ENCODE measurements at places on chromosomes 7 and 10.

GRCh38 chr7:55561690-55562089 is 10.6 kb downstream of the VOPP1 start:
- no peak for DNase-seq

DNA sequence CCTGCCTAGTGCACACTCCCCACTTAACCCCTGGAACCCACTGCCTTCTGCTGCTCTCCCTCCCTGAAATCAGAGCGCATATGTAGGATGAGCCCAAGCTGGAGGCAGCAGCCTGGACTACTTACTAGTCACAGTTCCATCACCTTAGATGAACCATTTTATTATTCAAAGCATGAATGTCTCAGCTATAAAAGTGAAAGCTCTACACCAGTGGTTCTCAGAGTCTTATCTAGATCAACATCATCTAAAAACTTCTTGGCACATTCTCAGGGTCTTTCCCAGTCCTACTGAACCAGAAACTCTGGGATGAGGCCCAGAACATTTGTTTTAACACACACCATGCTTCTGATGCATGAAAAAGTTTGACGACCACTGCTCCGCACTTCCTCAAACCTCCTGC is 100.3 kb upstream of the ANK3 start:
- no peak for DNase-seq

DNA sequence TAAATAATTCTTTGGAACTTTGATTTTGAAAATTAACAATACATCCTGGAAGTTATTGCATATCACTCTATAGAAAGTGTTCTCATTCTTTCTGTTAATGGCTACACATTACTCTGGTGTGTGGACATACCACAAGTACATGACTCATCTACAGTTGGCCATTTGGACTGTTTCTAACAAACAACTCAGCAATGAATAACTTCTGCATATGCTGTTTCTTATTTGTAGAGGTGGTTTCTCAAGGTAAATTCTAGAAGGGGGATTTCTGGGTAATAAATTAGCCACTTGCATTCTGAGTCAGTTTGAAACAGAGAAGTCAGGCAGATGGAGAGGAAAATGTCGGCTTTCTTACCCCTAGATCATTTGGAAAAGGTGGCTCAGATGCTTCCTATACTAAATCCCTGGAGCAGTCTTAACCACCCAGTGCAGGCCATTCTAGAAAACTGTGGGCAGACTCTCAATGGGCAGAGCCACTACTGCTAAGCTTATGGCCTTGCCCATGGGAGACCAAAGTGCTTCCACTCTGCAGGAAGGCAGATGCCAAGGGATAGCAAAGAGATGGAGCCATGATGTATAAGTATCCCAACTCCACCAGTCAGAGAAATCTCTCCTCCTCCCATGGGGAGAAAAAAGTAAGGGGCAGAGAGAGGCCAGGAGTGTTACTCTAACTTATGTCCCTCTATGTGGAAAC is 194.0 kb upstream of the PLPP4 start:
- no peak for DNase-seq

- no peak for DNase-seq
These were observed 18.2 kb downstream of the TLL2 start for GRCh38 chr10:96495544-96495943.

DNA sequence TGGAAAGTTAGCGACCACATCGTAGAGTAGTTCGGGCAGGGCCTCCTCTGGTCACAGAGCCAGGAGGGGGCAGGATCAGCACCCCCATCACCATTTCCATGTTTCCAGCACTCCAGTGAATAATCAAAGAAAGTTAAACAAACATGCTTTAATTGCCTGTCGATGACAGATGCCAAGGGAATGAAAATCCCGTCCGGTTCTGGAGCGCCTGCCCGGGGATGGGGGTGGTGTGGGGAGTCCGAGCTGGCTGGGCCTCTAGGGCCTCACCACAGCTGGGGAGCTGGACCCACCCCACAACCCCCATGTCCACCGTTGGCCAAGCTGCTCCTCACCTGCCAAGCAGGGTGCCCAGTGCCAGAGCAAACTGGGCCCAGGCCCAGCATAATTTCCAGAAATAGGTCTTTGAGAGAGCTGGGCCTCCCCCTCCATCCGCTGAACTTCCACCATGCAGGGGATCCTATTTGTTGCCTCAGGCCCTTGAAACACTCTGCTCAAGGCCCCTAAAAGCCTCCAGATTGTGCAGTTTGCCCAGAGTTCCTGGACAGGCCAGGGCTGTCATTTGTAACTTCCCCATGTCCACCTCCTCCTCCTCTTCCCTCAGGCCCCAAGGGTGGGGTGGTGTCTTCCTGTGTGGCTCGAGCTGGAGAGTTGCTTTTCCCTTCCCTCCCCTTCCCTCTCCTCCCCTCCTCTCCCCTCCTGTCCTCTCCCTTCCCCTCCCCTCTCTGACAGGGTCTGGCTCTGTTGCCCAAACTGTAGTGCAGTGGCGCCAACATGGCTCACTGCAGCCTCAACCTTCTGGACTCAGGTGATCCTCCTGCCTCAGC is 101.0 kb downstream of the MYL10 start:
- no peak for DNase-seq

- peak; percentile 93 for DNase-seq
These were observed 2.2 kb upstream of the TRIM8 start for GRCh38 chr10:102641880-102642735.

DNA sequence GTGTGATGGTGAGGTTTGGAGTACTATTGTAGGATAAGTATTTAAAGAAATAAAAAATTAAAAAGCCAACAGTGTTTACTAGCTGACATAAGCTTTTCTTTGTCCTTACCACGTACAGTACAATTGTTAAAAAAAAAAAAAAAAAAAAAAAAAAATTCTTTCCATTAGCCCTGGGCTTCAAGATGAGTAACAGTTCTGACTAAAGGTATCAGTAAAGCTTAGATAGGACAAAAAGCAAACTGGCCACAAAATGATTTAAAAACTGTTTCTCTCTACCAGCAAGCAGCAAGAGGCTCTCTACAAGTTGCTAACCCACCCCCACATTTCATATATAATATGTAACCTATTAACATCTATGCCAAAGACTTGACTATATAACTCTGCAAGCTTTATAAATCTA is 17.5 kb downstream of the HYCC1 start:
- DNase-seq, result no peak

DNA sequence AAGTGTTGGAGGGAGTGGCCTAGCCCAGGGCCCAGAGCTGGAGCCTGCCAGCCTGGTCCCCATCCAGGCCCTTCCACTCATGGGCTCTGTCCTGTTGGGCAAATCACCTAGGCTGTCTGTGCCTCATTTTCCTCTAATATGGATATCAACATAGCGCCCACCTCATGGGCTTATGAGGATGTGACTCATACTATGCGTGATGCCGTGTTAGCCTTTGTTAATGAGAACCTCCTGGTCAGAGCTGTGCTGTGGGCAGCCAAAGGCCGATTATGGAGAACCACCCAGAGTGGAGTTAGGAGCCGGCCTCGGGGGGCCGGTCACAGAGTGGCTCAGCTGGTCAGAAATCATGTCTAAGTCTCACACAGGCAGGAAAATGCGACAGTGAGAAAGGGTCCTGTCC is 306.4 kb downstream of the PAXIP1 start:
- no peak for DNase-seq

GRCh38 chr10:96910488-96911395 is 78.6 kb downstream of the LCOR start:
- no peak for DNase-seq

GRCh38 chr10:119498889-119499676 is 43.4 kb downstream of the RGS10 start:
- no peak for DNase-seq

GRCh38 chr7:2191016-2191415 is 41.7 kb downstream of the MAD1L1 start:
- DNase-seq, result no peak

DNA sequence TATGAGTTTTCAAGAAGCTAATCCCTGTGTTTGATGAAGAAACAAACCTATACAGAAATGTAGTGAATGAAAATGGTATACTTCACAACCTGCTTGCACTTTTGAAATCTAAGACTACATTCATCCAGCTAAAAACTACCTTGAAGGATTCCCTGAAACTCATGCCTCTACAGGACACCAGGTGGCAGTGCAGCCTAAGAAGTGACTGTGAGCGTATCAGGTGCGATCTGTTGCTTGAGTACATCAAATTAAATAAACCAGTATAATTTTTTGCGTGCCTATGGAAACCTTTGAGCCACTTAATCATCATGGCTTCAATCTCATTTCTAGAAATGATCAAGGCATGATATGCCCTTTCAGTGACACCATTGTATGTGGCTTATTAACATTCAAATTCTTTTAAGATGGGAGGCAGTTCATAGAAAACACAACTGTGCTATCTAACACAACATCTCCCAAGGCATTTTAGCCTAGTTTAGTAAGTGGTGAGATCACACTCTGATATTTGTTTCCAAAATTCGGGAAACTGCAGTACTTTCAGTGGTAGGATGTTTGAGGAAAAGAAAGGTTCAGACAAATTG is 57.4 kb downstream of the PPP1R17 start:
- DNase-seq, result no peak

DNA sequence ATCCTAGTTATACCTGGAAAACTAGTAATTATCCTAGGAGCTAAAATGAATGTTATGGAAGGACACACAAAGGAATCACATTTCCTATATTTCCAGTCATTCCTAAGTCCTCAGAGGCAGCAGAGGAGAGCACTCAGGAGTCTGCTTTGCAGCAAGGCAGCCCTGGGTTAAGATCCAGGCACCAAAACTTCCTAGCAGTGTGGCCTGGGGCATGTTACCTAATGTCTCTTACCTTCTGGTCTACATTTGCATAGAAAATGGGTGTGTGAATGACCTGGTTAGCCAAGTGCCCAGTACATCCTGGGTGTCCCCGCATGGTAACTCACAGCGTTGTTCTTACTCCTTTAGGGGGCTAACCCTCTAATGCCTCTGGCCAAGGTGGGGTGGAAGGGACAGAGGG is 135.9 kb downstream of the TAX1BP1 start:
- DNase-seq, result no peak

GRCh38 chr7:138776166-138776833 is 21.5 kb upstream of the TMEM213 start:
- no peak for DNase-seq

DNA sequence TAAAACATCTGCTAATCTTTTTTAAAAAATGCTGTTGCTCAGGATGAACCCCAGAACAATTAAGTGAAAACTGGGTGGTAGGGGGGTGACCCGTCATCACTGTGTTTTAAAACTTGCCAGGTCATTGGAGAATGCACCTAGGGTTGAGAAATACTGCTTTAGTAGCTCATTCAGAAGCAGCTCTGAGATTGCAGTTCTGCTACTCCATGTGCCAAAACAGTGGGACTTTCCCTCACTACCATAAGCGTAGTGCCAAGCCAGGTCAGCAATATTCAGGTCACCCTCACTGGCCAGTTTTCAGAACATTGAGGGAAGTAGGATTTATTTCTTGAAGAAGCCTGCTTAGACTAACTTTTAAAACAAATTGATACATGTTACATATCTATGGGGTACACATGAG is 5.2 kb downstream of the STEAP2 start:
- DNase-seq, result no peak

DNA sequence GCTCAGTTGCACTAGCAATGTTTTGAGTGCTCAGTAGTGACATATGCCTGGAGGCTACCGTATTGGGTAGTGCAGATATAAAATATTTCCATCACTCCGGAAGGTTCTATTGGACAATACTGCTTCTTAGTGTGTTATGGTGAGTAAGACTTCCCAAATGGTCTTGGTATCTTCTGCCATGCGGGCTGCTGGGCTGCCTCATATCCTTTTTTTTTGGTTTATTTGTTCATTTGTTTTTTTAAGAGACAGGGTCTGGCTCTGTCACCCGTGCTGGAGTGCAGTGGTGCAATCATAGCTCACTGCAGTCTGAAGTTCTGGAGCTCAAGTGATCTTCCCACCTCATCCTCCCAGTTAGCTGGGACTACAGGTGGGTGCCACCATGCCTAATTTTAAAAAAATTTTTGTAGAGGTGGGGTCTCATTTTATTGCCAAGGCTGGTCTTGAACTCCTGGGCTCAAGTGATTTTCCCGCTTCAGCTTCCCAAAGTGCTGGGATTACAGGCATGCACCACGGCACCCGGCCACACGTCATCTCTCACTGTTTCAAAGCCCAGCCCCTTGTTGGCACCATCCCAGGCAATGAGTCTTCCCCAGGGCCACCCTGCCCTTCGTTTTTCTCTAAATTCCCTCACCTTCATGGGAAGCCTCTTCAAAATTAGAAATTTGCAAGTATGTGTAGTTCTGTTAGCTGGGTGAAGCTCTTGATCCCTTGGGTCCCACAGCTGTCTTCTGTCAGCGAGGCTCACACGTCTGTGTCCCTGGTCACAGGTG is 111.0 kb upstream of the KLF14 start:
- no peak for DNase-seq

DNA sequence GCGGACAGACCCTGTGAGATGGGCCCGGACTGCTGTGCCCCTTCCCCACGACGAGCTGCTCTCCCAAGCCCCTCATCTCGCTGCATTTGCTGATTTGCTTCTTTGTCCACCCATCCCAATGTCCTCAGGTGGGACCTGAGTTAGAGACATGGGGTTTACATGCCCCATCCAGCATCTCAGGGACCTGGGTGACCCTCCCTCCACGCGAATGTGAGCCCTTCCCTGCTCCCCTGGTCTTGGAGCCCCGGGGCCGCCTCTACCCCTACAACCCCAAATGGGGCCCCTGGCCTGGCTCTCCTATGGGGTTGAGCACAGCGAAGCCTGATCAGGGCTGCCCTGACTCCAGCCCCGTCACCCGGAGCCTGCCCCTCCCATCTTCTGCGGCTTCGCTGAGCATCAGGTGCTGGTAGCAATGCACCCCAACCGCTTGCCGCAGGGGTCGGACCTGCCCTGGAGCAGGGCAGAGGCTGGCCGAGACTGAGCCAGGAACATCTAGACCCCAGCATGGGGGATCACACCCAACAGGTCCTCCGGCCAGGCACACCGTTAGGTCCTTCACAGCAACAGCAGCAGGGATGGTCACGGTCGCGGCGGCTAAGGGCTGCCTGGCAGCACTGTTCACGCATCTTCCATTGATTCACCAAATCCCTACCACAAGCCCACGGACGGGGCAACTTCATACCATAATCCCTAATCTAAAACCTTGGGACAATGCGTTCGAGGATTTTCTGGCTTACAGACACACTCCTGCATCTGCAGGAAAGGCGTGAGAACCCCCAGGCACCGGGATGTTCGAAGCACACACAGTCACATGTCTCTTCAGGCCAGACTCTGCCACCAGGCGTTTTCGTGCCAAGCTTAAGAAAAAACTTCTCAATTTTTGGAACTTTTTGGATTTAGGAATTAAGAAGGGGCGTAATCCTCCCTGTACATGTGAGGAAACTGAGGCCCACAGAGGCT is 15.5 kb downstream of the WDR86 start:
- no peak for DNase-seq

- DNase-seq, result no peak
These were observed 80.5 kb upstream of the PPIF start for GRCh38 chr10:79266543-79267312.
